ENCODE measurements at places on chromosomes 5 and 9.

GRCh38 chr5:158634714-158635113 is 465.0 kb downstream of the EBF1 start:
- DNase-seq = no peak

DNA sequence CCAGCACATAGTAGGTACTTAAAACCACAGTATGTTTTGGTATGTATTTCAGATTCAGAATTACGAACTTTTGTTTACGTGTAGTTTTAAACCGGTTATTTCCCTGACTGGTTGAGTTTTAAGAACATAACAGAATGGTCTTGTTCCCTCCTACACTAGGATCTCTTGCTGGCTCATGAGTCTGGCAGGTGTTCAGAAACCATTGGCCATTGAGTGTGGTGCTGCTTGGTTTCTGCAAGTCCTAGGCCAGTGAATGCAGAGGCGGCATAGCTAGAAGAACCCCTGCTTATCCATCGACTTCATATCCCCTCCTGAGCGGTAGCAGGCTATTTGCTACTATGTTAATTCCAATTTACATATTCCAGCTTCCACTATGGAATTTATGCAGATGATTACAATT is 65.6 kb downstream of the GPR21 start:
- DNase-seq = no peak

DNA sequence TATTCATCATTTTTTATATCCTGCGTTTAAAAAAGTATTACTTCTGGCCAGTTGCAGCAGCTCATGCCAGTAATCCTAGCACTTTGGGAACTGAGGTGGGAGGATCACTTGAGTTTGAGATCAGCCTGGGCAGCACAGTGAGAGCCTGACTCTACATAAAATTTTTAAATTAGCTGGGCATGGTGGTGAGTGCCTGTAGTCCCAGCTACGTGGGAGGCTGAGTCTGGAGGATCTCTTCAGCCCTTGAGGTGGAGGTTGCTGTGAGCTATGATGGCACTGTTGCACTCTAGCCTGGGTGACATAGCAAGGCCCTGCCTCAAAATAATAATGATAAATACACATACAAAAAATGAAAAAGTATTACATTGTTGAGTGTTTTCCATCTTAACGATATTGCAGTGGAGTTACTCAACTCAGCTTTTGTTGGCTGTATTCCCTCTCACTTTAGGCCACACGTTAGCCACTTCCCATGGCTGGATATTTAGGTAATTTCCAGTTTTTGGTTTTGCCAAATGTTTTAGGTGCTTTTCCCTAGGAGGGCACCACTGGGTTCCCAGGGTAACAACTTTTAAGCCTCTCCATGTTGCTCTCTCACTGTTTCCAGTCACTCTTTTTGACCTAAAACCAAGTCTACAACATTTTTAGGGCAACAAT is 20.6 kb downstream of the SHB start:
- DNase-seq = no peak

GRCh38 chr9:98484162-98484561 is 224.6 kb downstream of the GABBR2 start:
- DNase-seq = no peak

DNA sequence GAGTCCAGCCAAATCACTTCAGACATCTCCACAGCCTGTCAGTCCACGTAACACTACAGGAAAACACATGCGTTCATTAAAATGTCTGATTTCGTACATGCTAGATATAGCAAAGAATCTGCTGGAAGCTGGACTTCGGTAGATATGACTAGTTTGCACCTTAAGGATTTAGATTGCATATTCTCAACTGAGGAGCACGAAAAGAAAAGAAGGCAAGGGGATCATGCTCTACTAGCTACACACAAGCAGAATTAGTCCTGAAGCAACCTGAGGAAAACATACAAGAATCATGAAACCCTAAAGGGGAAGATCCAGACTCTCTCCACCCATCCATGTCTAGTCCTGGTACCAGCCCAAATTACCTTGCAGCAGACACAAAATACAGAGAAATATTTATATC is 36.1 kb upstream of the SSBP2 start:
- DNase-seq = no peak

DNA sequence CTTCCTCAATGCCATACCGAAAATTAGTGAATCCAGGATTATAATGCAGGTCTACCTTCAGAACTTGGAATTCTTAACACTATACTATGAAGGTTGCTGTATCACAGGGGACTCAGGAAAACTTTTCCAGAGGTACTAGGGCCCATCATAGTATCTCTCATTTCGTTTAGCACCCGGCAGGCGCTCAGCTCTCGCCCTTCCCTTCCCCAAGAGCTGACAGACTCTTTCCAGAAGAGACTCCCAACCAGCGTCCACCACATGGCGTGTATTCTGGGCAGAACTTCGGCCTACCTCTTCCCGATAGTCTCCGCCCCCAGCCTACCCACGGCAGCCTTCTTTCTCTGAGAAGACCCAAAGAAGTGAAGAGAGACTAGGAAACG is 271 bp downstream of the NOL8 start:
- no peak for DNase-seq

DNA sequence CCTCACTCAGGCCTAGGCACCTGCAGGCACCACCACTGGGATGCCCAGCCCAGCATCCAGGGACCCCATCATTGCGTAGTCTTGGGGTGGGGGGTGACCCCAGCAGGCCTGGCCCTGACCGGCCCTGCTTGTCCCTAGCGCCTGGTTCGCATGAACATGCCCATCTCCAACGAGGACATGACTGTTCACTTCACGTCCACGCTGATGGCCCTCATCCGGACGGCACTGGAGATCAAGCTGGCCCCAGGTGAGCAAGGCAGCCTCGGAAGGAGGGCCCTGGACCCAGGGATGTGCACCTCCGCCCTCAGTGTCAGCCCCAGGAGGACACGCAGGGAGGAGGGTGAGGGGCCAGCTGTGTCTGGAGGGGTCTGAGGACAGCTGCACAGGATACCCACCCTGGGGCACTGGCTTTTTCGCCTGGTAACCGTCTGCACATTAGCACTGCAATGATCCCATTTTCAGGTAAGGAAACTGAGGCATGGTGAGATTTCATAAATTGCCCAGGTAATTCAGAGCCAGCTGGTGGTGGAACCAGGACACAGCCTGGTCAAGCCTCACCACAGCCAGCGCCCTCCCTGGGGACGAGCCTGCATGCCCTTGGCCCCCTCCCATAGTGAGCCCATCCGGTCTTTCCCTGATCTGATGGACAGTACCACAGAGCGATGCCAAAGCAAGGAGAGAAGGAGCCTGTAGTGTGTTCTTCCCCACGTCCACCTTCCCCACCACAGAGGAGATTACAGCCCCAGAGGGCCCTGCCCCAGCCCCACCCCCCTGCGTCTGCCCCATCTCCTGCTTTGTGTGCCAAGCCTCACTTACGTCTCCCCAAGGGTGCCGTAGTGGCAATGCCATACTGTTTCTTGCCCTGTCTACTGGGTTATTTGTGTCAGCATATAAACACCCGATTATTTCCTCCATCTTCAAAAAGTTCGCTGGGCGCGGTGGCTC is 228.3 kb downstream of the CACNA1B start:
- DNase-seq = peak; percentile 12

GRCh38 chr9:24625097-24625496 is 79.4 kb upstream of the IZUMO3 start:
- DNase-seq = no peak

GRCh38 chr9:136339173-136339957 is 12.0 kb downstream of the GPSM1 start:
- DNase-seq = peak; percentile 78

- DNase-seq = no peak
These were observed 115.1 kb upstream of the IRX4 start for GRCh38 chr5:1997640-1998347.

GRCh38 chr5:128487041-128487440 is 51.0 kb downstream of the FBN2 start:
- no peak for DNase-seq

DNA sequence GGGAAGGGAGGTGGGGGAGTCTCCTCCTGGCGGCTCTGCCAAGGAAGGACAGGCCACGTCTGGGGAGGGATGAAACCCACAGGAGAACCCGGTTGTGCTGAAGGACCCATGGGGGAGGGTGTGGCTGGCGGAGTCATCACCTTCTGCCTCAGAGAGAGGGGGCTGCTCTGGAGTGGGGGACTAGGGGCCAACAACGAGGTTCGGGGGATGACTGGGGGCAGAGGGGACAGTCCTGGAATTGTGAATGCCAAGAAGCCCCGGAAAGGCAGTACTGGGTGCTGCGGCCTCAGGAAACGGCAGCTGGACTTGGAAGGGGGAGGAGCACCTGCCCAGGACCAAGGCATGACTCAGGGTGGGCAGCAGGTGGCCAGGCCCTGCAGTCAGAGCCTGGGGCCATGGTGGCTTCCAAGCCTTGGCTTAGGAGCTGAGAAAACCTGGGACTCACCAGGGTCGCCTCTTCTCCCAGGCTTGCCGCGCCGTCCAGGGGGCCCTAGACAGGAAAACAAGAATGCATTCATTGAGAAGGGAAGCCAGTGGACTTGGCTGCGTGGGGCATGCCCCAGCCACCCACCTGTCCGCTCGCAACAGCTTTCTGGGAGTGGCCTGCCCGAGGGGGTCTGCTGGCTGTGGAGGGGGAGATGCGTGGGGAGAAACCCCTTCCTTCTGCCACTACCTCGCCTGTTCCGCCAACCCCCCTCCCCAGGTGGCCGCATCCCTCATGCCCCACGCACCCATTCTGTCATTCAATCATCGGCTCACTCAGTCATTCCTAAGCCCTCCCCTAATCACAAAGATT is 74.0 kb upstream of the PHYKPL start:
- DNase-seq = no peak

GRCh38 chr5:113331209-113331551 is 103.6 kb downstream of the TSSK1B start:
- no peak for DNase-seq

DNA sequence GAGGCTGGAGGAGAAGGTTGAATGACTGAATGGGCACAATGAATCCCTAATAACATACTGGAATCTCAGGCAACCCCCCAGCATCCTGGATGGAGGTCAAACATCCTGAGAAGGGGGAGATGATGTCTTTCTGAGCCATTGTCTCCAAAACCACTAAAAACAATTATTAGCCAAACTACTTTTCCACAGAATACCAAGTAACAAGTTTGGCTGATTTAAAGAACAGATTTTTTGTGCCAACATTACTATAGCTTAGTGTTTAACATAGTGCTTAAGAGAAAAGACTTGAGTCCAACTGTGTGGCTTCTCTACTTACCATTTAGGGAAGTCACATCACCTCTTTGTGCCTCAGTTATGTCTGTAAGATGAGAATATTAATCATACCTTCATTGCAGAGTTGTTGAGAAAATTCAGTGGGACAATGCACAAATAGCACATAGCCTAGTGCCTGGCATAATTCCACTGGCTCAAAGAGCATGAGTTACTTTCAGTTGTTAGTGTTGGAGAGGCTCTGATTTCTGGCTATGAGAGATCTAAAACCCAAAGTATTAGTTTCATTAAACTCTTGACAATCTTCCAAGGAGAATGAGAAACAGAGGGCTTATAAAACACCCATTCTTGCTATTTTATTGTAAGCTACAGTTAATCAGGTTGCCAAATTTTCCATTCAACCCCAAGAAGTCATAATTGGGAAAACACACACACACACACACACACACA is 111.3 kb upstream of the NR3C1 start:
- DNase-seq = no peak

DNA sequence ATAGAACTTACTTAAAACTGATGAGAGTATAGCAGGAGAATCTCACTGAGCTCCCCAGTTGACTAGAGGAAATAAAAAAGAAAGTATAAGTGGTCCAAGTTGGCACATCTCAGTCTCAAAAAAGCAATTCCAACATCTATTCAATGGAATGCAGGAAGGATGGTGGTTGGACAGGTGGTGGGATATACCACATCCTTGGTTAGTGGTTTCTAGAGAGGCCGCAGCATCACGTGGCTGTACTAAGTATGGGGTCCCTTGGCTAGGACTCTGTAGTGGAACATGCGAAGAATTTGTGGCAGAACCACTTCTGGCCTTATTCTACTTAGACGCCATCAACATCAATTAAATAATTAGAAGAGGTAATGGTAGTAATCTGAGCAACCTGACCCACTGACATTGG is 232.4 kb downstream of the SAXO1 start:
- DNase-seq = no peak

- no peak for DNase-seq
These were observed 17.4 kb downstream of the ERBIN start for GRCh38 chr5:65943771-65944170.

DNA sequence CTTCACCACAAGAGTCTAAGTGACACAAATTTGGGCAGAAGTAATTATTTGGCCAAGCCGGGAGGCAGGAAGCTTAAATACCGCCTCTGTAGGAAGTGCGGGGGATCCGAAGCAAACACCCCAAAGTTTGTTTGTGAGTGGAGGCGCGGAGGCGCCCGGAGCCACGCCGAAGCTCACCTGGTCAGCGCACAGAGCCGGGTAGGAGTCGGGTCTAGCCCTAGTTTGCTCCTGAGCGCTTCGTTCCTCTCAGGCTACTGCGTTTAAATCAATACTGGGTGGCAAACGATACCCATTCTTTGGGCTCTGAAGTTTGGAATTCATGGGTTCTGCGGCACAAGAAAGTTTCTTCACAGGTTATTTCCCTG is 855 bp downstream of the MCC start:
- peak; percentile 56 for DNase-seq

GRCh38 chr9:78021697-78022096 is 9.9 kb downstream of the GNAQ start:
- DNase-seq = no peak

DNA sequence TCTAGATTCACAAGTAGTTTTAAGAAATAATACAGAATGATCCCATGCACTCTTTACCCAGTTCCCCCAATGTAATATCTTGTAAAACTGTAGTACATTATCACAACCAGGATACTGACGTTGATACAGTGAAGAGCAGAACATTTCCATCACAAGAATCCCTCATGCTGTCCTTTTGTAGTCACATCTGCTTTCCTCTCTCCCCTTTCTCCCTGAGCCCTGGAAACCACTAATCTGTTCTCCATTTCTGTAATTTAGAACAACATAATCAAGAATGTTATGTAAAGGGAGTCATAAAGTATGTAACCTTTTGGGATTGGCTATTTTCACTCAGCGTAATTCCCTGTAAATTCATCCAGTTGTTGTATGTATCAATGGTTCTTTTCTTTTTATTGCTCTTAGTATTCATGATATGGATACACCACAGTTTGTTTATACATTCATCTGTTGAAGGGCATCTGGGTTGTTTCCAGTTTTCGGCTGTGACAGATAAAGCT is 61.1 kb downstream of the ERCC6L2 start:
- DNase-seq = no peak

- no peak for DNase-seq
These were observed 372.8 kb upstream of the RFX3 start for GRCh38 chr9:3898461-3899218.

- no peak for DNase-seq
These were observed 18.8 kb downstream of the RAPGEF1 start for GRCh38 chr9:131721076-131721475.

GRCh38 chr9:110141227-110141793 is 66.6 kb downstream of the C9orf152 start:
- DNase-seq = no peak

- DNase-seq = no peak
These were observed 455.8 kb upstream of the PTGER4 start for GRCh38 chr5:40223884-40224402.

- DNase-seq = no peak
These were observed 166.9 kb downstream of the DMRT2 start for GRCh38 chr9:1217076-1217475.

GRCh38 chr9:68643901-68644809 is 60.9 kb upstream of the PIP5K1B start:
- peak; percentile 36 for DNase-seq

GRCh38 chr9:14962193-14962882 is 52.1 kb upstream of the FREM1 start:
- no peak for DNase-seq

Data from H9 (cell line).